ENCODE measurements at places on chromosomes 16 and 17.

DNA sequence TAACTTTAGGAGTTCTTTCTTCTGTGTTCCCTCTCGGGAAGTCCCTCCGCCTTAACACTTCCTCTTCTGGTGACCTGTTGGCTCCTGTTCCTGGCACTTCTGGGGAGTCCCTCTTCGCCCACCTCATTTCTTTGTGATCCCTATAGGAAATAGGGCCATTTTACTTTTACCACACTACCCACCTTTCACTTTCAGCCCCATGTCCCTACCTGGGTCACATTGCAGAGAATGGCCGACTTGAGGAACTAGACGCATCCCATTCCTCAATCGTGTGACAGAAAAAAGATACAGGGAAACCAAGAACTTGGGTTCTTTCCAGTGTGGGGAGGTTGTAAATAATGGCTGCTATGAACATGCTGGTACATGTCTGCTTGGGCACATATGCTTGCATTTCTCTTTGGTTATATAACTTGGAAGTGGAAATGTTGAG, 6.6 kb downstream of the IL21R start:
- no peak for DNase-seq

DNA sequence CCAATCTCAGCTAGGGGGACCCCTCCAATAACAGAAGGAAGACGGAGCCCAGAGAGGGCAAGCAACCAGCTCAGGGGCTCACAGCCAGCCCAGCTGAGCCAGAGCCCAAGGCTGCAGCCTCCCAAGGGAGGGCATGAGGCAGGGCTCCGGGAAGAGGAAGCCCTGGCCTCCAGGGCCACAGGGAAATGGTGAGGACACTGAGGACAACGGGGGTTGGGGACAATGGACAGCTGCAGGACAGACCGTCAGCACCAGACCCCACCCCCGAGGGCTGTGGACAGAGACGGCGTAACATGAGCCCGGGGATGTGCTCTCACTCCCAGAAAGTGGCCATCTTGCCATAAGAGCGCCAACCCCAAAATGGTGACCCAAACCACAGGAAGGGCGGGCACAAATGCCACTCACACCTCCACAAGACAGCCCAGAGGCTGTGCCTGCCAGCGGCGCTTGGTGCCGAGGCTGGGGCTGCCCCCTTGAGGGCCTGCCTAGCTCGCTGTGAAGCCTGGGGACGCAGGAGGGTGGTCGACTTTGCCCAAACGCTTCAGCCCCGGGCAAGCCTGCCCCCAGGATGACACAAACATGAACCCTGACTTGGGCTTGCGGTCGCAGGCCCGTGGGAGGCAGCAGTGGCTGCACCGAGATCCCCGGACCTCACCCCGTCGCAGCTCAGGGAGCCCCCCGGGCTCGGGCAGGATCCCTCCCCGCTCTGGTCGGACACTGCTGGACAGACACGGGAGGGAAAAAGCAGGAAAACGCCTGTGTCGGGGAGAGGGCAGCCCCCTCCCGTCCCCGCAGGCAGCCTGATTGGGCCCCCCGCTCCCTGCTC, 10.5 kb downstream of the PIMREG start:
- DNase-seq = peak; percentile 29

DNA sequence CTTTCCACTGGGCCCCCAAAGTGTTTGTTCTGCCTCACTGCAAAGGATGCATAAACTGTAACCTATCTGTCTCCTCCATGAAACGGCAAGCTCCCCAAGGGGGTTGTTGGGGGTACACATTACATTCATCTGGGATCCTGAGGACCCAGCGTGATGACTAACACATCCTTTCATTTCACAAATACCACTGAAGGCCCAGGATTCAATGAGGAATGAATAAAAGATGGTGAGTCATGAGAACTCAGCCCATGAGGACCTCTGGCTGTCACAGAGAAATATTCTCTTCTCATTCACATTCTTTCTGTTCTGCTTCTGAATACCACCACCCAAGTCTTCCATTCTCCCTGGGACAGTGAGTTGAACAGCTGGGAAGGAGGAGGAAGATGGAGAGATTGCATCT, 149.8 kb downstream of the RBFOX3 start:
- no peak for DNase-seq

DNA sequence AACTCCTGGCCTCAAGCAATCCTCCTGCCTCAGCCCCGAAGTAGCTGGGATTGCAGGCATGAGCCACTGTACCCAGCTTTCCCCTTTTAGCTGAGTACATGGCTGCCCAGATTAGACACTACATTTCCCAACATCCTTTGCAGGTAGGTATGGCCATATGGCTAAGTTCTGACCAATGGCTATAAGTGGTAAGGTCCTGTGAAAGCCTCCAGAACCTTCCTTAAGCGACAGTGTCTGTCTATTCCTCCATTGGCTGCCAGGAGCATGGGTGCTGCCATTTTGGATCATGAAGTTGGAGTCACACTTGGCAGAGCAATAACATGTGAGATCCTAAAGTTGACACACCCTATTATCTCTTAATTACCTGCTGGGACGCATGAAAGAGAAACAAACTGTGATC, 24.4 kb upstream of the CRHR1 start:
- no peak for DNase-seq
